ENCODE measurements at places on chromosomes 4 and X.

DNA sequence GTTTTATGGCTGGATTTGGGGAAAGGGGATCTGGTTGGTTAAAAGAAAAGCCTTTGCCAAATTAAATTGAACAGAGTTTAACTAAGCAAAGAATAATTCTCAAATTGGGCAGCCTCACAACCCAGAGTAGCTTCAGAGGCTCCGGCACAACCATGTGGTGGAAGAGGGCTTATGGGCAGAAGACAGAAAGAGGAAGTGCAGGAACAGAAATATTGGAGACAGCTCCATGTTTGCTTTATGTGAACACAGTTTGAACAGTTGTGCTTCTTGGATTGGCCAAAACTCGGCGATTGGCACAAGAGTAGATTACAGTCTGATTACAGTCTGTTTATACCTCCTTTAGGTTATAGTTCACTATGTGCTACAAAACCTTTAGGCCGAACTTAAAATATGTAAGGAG is 562.7 kb downstream of the TRIML1 start:
- DNase-seq = no peak

GRCh38 chr4:180680305-180680704 is 1562.9 kb upstream of the TENM3 start:
- DNase-seq = no peak

DNA sequence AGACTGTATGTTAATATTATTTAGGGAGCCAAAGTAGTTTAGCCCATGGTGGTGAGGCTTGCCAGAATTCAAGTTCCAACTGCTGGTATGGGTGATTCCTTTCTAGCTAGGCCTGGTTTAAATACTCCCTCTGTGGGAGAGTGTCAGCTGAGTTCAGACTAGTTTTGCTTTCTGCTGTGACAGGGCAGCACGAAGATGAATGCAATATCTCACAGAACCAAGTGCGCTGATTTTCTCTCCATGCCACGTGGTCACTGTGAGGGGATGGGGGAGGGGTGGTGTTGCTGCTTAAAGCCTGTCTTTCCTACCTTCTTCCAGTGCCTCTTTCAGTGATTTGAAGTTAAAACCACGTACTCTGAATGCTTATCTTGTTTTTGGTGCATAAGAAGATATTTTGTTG is 445.7 kb upstream of the CXorf51B start:
- no peak for DNase-seq

DNA sequence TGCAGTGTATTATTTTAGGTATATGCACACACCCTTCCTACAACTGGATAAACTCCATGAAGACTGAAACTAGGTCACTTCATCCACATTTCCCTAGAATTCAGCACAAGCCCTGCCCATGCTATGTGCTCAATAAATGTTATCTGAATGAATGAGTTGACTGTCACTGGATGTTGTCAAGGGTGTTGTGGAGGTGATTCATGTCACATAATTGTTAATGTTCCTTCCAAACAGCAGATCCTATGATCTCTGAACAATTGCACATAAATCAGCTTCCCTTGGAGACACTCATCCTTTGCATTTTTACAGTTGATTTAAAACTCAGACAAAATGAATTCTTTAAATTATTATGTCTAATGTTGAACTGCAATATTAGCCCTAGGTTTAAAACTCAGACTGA is 154.7 kb downstream of the TSPAN5 start:
- no peak for DNase-seq

GRCh38 chrX:1727531-1728027 is 112.7 kb downstream of the ASMT start:
- no peak for DNase-seq

DNA sequence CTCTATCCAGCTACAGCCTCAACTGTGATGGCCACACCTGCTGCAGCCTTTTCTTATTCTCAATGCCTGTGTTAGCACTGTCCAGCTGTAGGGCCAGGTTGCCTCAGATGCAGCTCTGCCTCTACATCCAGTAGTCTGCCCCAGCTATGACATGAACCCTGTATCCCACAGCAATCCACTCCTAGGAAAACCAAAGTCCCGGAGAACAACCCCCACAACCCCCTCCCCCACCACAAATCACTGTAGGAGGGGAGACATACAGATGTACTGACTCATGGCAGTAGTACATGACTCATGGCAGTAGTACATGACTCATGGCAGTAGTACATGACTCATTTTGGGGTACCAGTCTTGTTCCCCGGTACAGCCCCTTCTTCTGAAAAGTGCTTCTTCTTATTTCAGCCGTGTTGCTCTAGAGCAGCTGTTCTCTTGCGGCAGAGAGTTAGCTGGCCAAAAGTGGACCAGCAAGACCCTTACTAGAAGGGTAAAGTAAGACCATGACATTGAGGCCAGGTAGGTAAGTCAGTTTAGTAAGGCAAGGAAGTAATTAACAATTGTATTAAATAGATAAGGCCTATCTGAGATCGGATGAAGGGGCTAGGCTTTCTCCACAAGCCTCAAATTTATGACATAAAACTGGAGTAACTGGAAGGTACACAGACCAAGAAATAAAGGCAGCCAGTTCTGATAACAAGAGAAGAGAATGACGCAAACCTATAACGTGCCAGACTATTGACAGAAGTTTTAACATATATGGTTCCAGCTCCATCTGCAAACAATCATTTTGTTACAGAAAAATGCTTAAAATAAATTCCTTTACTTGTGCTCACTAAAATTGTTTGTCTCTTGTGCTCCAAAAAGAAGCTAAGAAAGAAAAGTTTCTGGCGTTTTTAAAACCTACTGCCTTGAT is 221.4 kb downstream of the TACR3 start:
- no peak for DNase-seq

DNA sequence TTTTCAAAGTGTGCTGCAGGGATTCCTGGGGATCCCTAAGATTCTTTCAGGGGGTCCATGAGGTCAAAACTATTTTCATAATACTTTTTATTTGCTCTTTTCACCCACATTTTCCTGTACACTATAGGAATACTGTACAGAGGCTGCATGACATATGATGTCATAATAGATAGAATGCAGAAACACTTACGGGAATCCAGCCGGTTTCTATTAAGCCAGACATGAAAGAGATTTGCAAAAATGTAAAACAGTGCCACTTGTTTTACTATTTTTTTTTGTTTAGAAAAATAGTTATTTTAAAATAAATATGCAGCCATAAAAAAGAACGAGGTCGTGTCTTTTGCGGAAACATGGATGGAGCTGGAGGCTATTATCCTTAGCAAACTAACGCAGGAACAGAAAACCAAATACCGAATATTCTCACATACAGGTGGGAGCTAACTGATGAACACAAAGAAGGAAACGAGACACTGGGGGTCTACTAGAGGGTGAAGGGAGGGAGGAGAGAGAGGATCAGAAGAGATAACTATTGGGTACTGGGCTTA is 5.0 kb downstream of the ZFX start:
- DNase-seq = no peak

DNA sequence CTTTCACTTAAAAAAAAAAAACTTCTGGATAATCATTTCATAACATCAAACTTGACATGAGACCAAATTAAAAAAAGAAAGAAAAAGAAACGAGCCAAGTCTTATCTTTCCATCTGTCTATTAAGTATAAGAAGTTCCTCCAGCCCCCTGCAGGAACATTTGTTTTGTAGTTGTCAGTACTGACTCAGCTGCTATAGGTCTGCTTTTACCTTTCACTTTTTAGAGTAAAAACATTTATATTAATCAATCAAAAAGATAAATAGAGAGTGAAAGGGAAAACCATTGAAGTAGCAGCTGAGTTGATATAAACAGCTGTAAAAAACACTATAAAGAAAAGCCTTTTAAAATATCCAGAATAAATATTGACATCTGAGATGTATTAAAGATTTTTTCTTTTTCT is 46.1 kb downstream of the CCDC158 start:
- no peak for DNase-seq

GRCh38 chr4:177667687-177668086 is 225.4 kb upstream of the AGA start:
- DNase-seq = no peak

GRCh38 chrX:2863646-2864045 is 34.9 kb downstream of the GYG2 start:
- no peak for DNase-seq

DNA sequence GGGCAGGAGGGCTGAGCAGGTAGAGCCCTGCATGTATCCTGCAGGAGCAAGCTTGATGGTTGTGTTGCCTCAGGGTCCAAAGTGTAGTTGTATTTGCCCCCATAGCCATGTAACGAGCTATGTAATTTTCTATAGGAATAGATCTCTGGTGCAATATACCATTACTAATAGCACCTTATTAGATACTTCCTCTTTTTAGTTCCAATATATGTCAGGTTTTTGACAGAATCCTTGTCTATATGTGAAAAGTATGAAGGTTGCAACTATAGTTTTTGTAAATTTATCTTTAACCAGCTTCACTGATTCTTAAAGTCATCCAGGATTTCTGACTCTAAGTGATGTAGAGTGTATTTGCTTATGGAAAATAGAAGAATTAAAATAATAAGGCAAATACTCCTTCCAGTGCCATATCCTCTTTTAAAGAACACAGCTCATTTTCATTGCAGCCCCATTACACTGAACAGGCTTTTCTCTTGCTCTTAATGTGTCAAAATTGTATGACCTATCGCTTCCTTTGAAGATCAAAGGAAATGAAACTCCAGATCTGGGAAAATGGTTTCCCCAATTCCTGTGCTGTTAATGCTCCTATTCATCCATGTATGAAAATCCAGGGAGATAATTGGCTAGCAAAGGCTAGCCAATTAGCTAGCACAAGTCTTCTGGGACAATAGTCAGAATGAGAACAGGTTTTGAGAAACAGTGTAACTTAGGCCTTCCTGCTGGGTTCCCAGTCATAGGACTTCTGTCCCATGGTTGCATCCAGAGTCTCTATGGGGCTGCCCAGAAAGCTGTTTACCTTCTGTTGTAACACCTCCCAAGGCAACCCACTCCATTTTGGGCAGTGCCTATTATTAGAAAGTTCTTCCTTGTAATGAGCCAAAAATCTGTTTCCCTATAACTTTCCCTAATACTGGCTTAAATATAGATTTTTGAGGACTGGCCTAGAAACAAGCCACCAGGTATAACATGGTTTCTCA is 90.6 kb downstream of the TSPAN7 start:
- DNase-seq = no peak

DNA sequence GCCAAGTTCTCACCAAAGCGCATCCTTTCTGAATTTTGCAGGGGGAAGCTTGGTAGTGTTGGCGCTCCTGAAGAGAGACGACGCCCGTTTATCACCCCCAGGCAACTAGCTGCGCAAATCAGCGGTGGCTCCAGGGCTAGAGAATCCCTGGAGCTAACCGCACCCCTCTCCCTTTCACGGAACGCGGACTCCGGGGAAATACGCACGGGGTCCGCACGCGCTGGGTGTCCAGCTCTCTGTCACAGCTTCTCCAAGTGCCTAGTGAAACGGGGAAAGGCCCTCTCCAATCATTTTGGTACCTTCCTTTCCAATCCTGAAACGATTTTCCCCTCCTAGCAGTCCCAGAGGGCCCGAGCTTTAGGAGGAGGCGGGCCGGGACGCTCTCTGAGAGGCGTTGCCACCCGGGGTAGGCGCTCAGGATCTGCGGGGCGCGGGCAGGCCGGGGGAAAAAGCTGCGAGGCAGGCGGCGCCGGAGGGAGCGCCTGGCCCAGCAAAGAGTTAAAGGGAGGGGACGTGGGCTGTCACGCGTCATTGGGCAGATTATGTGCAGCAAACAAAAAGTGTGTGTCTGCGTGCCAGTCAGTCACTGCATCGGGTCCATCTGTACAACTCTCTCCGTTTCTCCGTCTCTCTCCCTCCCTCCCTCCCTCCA is at the start of gene PRDM8:
Gene PRDM8, plus strand, starts transcription at position 582 of the 652 bp plus-strand sequence. CDS start 2,578 bp downstream, outside the sequence.
- DNase-seq = no peak

DNA sequence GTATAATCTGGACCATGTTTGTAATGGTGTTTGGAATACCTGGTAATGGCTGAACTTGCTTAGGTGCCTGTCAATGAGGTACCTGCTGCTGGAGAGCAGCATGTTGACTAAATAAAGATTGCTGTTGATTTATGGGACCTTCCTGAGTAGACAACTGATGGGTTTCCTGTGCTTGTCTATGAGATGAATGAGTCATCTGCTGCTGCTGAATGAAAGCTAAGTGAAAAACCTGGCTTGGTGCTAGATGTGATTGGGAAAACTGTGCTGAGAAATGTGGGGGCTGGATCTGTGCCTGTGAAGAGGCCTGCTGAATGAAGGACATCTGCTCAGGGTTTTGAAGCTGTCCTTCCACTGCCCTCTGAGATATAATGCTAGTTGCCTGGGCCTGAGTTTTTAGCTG is 69.6 kb downstream of the WNK3 start:
- no peak for DNase-seq

- DNase-seq = no peak
Observed at GRCh38 chrX:127128282-127128681, 308.8 kb downstream of the PRR32 start.
